Fibroblast of the aortic adventitia (primary cell): ENCODE measurements at places on chromosomes 1 and 21. TPM values are rescaled to one million over a fixed set of nuclear protein-coding genes. Genes with fewer than 3 reads are reported as not detected.

Gene PIK3CD
- 3.0 and 6.5 TPM in 2 replicates for total RNA-seq

Gene SLC5A3
- 28.5 and 56.6 TPM in 2 replicates for total RNA-seq

Gene FCGR3A
- total RNA-seq, result not detected in 2 replicates

Gene RNF186
- not detected in 2 replicates for total RNA-seq

Gene UTS2
- total RNA-seq, result not detected in 2 replicates

Gene IGSF3
- total RNA-seq, result 0.27 TPM in 1 of 2 replicates, not detected in the other

Gene C2CD4D
- total RNA-seq, result not detected in 2 replicates

Gene AADACL4
- not detected in 2 replicates for total RNA-seq

Gene HES3
- total RNA-seq, result not detected in 2 replicates

Gene CFHR1
- total RNA-seq, result 1.1 TPM in 1 of 2 replicates, not detected in the other

Gene TSPAN2
- total RNA-seq, result 0.18 and 2.5 TPM in 2 replicates

Gene C1orf146
- total RNA-seq, result not detected in 2 replicates

Gene MROH7
- 0.27 TPM in 1 of 2 replicates, not detected in the other for total RNA-seq

Gene CRNN
- not detected in 2 replicates for total RNA-seq

Gene CFHR2
- not detected in 2 replicates for total RNA-seq

Gene BTBD19
- total RNA-seq, result 5.2 and 5.4 TPM in 2 replicates

Gene ADAMTS4
- total RNA-seq, result 1.1 and 3.1 TPM in 2 replicates

Gene NDUFV3
- 51.4 and 53.1 TPM in 2 replicates for total RNA-seq

Gene PGM1
- total RNA-seq, result 52.4 and 83.5 TPM in 2 replicates

Gene PTGFR
- 34.3 and 77.5 TPM in 2 replicates for total RNA-seq

Gene SHISA4
- 19.4 and 20.9 TPM in 2 replicates for total RNA-seq

Gene C1orf141
- total RNA-seq, result 0.65 TPM in 1 of 2 replicates, not detected in the other

Gene SPTA1
- 1.2 TPM in 1 of 2 replicates, not detected in the other for total RNA-seq

Gene NBPF8
- total RNA-seq, result 6.1 and 9.5 TPM in 2 replicates

Gene SLC25A34
- 0.54 and 0.65 TPM in 2 replicates for total RNA-seq

Gene CELA2A
- total RNA-seq, result not detected in 2 replicates

Gene ZP4
- total RNA-seq, result not detected in 2 replicates

Gene FCRL5
- not detected in 2 replicates for total RNA-seq
